ENCODE measurements at places on chromosomes 3 and 15. TPM values are rescaled to one million over a fixed set of nuclear protein-coding genes. Genes with fewer than 3 reads are reported as not detected.

DNA sequence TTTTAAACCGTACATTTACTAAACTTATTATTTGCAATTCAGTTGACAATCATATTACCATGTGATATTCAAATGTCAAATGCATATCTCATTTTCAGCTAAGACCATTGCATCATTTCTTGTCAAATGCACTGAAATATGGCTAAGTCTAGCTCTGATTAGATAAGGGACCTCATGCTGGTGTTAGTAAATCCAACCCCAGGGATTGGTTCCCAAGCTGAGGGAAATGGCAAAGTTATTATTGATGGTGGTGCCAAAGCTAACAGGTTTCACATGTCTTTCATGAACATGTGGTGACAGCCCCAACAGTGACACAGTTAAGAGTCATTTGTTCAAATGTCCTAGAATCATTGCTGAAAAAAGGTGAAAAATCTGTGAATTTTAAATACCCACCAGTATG is 641.1 kb downstream of the MECOM start:
- DNase-seq: no peak

GRCh38 chr3:135487261-135487660 is 478.3 kb upstream of the PPP2R3A start:
- DNase-seq: no peak

- DNase-seq: no peak
Observed at GRCh38 chr3:23253214-23253613, 50.1 kb downstream of the UBE2E2 start.

- DNase-seq: no peak
Observed at GRCh38 chr3:5376761-5377160, 189.3 kb downstream of the EDEM1 start.

ICE2 gene
- 17.8 TPM for total RNA-seq

All from epithelial cell of proximal tubule (primary cell).